CD4-positive, alpha-beta T cell treated with Interleukin-17A for 4 hours (primary cell): ENCODE measurements at places on chromosomes 13 and 19.

- no peak for DNase-seq
Measured at GRCh38 chr13:57813651-57814050, 182.1 kb downstream of the PCDH17 start.

DNA sequence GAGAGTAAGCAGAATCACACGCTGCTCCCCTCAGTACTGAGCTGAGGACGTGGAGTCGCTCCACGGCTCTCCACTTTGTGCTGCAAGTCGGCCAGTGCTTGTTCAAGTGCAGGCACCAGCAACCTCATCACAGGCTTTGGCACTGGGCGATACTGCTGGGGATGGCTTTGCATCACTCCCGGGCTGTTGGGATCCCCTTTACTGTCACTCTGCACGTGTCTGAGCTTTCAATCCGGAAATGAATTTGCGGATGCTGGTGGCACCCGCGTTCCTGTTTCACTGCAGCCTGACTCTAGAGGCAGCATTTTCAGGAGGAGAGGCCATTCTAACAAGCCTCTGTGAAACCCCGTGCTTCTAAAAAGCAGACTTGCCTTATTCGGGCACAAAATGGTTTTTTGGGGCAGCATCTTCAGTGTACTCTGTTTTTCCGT is 19.1 kb downstream of the SMARCA4 start:
- DNase-seq, result peak; percentile 36

DNA sequence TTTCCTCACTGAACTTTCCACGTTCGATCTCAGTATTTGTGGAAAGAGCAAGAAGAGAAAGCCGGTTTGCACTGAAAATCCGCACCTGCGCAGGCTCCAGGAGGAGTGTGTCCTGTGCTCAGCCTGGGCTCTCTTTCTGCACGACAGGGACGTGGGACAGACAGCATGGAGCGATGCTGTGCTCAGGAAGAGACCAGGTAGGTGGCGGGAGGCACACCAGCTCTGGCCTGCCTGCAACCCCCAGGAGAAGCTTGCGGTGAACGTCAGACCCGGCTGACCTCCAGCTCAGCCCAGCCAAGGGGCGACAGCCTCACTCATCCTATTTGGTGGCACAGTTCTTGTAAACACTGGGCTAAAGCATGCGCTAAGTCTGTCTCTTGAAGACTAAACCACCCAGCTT is 35.9 kb downstream of the NAXD start:
- DNase-seq, result no peak

GRCh38 chr13:50543782-50544181 is 299.7 kb downstream of the DLEU7 start:
- DNase-seq, result no peak

GRCh38 chr13:49633710-49634109 is 5.4 kb downstream of the ARL11 start:
- DNase-seq, result no peak

DNA sequence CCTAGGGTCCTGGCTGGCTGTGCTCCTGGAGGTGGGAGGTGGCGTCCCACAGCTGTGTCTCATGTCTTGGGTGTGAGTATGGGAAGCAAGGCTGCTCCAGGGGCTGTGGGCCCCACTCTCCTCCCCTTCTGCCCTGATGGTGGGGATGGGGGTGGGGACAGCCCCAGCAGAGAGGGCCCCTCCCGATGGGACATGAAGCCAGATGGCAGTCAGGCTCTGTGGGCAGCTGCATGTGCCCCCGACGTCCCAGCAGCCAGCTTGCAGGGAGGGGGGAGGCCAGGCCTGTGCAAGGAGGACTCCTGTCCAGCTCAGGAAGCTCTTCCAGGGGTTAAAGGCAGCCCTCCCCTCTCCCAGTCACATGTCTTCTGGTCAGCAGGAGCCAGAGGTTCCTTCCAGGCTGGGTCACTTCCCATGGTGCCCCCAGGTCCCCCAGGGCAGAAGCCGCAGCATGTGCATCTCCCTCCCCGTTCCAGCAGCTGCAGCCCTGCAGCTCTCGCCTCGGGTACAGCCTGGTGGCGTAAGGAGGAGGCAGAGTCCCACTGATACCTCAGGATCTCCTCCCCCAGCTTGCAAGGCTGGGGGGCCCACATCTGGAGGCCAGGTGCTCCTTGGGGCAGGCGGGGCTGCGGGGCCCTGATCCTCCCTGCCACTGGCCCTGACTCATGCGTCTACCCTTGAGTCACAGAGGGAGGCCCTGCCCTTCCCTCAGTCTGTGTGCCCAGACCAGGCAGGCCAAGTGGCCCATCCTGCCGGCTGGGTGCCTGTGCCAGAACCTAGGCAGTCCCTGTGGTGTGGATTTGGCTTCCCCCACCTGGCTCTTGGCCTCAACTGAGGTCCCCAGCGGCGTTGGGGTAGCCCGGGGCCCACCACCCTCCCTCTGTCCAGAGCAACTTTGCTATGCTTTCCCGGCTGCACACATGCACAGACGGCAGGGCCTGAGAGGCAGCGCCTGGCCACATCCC is 13.0 kb downstream of the YIPF2 start:
- DNase-seq, result no peak

DNA sequence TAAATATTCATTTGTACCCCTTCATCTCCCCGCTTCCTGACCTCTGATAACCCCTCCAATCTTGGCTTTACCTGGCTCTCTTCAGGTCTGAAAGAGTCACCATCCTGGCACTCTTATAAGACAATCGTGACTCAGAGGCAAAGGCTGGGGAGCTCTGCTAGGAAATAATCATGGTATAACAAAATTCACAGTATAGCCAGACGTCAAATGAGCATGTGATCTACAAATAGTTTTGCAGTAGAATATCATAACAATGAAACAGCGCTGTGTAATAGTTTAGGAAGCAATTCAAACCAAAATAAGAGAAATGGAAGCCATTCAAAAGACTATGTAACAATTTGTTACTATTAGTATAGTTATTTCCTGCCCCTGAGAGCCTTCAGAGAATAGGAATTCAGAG is 34.2 kb downstream of the RXFP2 start:
- no peak for DNase-seq

GRCh38 chr13:75762076-75762937 is 126.2 kb downstream of the LMO7 start:
- peak; percentile 34 for DNase-seq

GRCh38 chr13:52405767-52406494 is at the start of gene THSD1:
Gene THSD1, minus strand, starts transcription at chr13:52406172. Its CDS starts 3,572 bp downstream, at chr13:52402600.
- peak; percentile 20 for DNase-seq

- DNase-seq, result no peak
Measured at GRCh38 chr13:76636829-76637228, 249.4 kb downstream of the KCTD12 start.

- no peak for DNase-seq
Measured at GRCh38 chr13:109233293-109233692, 553.1 kb downstream of the IRS2 start.

DNA sequence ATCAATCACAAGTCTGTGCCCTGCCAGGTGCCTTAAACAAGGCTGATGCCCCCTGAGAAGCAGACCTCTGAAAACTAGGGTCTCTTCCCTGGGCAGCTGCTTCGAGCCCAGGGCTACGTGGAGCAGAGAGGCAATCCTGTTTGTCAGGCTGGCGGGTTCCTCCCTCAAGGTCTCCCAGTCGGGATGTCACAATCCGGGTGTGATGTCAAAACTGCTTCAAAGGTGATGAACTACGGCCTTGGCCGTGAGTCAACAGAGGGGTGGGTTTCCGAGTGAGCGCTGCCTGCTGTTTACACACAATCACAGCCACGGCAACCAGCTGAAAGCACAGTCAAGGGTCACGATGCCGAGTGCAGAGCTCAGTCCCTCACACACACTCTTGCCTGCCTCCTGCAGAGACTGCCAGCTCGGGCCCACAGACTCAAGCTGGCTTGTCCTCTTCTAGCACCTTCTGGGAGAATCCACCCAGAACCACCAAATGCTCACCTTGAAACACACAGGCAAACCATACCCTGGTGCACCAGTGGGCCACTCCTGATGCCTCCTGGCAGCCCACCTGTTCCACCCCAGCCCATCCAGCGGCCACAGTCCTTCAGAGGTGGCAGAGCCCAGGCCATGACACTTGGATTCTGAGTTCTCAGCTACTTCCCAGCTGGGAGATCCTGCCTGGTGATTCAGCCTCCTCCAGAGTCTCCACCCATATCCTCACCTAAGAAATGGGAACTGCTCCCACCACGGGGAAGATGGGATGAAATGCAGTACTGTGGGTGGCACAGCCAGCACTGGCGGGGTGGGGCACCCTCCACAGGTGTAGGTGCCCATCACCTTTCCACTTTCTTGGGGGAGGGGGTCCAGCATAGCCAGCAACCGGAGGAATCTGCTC is 6.8 kb downstream of the ELL start:
- DNase-seq, result peak; percentile 52

DNA sequence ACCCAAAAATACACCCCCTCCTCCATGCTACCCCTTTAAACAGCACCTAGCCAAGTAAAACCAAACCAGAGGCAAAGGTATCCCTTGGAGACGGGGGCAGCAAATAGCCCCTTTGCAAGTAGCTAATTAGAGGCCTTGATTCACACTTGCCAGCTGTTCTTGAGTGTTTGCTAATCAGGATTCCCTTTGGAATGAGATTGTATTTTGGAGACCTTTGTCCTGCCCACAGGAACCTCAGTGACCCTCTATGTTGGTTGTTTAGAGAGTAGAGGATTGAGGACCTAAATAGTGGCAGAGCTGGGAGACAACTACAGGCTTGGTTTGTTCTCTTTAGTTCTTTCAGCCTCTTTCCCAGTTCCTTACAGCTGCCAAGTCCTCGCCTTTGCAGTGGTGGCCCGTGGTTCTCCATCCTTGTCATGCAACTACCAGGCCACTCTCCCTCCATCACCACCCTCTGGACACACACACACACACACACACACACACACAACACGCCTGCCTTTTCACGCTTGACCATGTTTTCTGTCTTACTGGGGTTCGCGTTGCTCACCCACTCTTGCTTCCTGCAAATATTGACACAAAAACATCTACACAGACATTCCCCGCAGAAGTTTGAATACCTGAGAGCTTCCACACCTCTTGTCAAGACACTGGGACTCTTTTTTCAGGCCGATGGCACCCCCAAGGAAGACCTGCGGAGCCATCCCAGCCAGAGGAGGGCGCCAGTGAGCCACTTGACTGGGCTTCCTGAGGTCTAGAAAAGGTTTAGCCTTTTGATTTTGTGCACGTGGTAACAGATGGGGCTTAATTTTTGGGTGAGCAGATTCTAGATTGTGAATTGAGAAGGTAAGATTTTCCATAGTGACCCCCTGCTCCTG is 80.0 kb upstream of the GPR183 start:
- DNase-seq, result peak; percentile 95
